H7 (cell line): ENCODE measurements at places on chromosomes 6 and 20.
A peak's percentile ranks its signal among the peaks of the same experiment; 100 is the strongest.

- no peak for DNase-seq
These were observed 35.5 kb downstream of the CARMIL1 start for GRCh38 chr6:25314509-25315175.

DNA sequence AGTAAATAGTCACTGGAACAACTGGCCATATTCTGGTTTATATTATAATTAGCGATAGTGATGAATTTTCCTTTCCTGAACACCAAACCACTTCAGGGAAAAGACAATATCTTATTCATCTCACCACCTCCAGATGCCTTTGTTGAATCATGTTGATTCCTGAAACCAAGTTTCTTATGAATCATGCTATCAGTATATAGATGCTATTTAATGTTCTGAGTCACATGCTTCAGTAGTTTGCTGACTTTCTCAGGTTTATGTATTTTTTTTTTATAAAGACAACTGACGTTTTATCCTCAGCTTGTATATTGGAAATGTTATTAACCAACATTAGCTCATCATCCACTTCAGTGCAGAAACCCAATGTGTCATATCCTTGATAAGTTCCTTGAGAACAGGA lies 710.2 kb upstream of the POU3F2 start:
- DNase-seq, result no peak

DNA sequence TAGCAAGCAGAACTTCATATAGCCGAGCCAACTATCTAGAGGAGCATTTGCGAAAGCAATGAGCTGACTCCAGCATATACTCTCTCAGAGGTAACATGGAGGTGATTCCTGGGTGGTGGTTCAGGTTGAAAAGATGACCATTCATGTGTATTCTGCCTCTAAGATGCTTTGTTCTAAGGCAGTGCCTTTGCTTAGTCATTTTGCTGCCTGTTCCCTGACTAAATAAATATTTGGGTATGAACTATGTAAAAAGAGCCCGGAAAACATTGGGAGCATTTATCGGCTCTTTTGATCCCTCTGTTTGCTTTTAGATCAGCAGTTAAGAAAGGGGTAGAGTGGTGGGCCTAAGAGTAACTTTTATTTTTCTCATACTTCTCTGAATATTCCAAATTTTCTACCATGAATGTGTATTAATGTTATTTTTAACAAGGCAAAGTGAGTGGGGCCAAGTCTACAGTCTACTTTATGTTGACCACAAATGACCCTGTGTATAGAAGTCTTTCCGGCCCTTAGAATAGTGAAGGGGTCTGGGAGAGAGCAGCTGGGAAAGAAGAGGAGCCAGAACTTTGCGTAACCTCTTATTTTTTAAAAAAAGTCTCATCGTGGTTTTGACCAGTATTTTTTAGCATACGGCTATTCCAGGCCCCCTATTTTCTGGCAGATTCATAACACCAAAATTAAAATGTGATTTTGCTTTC lies 206.5 kb upstream of the EYA4 start:
- no peak for DNase-seq

GRCh38 chr6:45163952-45164766 lies 164.0 kb upstream of the RUNX2 start:
- no peak for DNase-seq

DNA sequence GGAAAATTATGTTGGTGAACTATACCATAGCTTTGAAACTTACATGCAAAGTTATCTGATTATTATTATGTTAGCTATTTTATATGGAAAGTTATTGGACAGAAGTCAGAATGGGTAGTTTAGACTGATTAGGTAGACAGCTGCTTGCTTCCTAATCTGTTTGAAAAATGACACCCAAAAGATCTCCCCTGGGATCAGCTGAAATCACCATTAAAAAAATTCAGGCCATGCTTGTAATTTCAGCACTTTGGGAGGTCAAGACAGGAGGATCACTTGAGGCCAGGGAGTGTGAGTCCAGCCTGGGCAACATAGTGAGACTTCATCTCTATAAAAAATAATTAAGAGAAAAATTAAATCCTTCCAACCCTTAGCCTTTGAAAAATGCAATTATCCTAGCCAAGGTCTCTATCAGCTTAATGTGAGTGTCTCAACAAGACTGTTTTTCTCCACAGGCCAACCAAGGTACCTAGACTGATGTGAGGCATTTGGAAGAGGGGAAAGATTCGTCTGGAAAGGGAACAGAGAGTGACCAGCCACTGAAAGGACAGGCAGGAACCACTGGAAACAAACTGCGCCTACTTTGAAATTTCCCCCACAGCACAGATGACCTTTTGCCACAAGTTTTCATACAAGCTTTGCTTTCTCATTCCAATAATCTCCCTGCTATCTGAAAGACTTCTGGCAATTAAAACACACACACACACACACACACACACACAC lies 232.3 kb downstream of the GMPR start:
- no peak for DNase-seq

DNA sequence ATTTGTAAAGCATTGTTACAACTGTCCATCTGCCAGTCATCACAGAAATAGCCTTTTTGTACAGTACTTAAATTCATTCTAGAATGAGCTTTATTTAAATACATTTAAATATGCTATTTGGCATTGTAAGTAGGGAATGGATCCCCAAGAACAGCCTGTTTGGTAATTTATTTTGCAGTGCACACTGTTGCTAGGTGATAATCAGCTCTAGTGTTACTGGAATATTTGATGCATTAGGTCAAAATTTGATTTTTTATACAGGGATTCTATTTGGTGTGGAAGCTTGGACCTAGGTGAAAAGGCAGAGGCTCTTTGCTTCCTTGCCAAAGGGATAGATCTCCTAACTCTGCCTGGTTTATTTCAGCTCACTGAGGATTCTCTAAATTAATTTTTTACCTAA lies 593.7 kb downstream of the EPM2A start:
- DNase-seq, result no peak

DNA sequence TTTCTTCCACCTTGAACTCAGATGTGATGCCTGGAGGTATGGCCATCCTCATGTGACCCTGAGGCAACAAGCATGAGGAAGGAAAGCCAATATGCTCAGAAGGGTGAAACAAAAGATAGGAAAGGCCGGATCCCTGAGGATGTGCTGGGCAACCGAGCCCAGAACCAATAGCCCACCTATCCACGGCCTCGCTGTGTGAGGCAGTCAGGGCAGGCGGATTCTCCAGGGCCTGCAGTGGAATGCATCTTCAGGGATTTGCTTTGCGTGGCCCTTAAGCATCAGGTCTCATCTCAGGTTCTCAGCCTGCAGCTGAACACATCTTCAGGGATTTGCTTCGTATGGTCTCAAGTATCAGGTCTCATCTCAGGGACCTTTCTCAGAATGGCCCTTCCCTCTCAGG lies 139.8 kb downstream of the ANKRD60 start:
- DNase-seq, result no peak

GRCh38 chr6:168031411-168031971 lies 34.0 kb downstream of the KIF25 start:
- no peak for DNase-seq

- no peak for DNase-seq
These were observed 10.1 kb upstream of the MRGBP start for GRCh38 chr20:62786157-62786556.

DNA sequence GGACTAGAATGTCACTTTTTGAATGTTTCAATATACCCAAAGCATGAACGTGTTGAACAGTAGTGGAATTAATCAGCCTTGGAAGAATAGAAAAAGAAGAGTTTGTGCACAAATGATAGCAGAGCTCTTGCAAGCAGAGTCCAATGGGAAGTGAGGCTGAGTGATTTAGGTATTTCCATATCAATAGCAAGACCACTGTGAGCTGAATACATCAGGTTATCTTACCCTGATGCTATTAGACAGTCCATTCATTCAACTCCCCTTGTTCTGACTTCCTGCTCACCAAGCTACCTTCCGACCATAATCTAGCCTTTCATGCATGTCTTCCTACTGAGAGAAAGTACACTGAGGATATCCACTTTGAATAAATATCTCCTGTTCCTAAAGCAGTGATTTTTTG lies 349.2 kb upstream of the RNF217 start:
- DNase-seq, result no peak

- DNase-seq, result peak; percentile 20
These were observed 158.5 kb downstream of the ID4 start for GRCh38 chr6:19995575-19996257.

DNA sequence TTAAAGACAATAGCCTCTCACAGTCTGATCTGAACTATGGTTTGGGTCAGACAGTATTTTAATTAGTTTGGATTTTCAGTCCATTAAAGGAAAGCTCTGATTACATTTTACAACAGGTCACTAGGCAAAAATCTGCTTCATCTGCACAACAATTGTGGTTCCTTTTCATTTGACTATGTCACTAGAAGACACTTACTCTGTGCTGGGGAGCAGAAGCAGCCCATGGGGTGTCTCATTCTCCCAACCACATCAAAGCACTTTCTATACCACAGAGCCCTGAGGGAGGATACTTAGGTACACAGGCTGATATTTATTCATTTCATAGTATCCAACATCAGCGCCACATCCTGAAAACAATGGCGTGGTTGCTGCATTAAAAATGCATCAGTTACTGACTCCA lies 36.6 kb upstream of the HDAC2 start:
- DNase-seq, result no peak

DNA sequence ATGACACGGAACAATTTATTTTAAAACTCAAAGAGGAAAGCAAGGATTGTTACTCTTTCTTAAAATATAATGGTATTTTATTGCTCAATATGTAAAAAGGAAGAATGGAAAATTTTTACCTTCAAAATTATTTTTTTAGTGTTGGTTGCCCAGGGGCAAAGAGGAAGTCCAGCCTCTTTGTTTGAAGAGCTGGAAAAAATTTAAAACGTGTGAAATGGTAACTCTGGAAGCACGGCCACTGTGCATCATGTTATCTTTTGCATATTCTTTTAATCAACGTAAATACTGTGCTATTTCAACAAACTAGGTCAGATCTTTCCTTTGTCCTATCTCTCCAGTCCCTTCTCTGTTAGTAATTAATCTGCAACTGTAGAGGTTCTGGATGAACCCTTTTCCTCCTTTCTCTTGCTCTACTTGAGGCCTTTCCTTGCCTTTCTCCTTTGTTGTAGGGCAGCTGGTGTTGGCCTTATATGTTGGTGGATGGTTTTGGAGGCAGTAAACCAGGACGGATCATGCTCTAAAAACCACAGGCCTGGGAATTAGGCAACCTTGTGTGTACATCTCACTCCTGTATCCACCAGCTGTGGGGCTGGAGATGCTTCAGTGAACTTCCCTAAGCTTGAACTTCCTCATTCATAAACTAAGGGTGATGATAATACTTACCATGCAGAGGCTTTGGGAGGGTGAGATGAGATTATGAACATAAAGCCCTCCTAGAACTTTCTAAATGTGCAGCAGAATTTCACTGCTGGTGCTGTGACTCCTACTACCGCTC lies 143.3 kb downstream of the PRL start:
- DNase-seq, result no peak

- DNase-seq, result peak; percentile 74
These were observed 55.5 kb downstream of the ATP9A start for GRCh38 chr20:51712501-51713212.

DNA sequence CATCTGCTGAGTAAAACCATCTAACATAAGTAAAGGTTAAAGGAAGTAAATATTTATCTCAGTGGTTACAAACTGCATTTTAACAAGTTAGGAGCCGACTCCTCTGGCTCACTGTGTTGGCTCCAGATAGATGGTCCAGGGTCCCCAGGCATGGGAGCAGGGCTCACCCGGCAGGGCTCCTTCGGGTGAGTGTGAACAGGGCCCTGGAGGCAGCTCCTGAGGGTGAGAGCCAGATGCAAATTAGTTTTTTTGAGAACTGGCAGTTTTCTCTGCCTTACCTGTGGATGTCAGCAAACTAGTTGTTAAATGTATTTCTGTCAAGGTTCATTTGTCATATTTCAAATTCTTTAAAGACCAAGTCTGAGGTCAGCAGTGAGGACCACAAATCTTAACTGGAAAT lies 21.5 kb downstream of the TPBG start:
- DNase-seq, result peak; percentile 34

- no peak for DNase-seq
These were observed 17.8 kb downstream of the GZF1 start for GRCh38 chr20:23379772-23380171.

GRCh38 chr6:94733066-94733465 lies 844.3 kb upstream of the MANEA start:
- no peak for DNase-seq

GRCh38 chr6:148776321-148777308 lies 29.8 kb downstream of the UST start:
- no peak for DNase-seq
